ENCODE measurements at places on chromosomes 2 and 18. TPM values are rescaled to one million over a fixed set of nuclear protein-coding genes. Genes with fewer than 3 reads are reported as not detected.

The CXCR1 gene
- not detected for total RNA-seq

The KCNJ3 gene
- not detected for total RNA-seq

The VAMP5 gene
- 16.6 TPM for total RNA-seq

The CBLN2 gene
- total RNA-seq = not detected

The MROH2A gene
- not detected for total RNA-seq

The SERPINB4 gene
- total RNA-seq = 0.09 TPM

The MLPH gene
- 50.9 TPM for total RNA-seq

The DHRS9 gene
- total RNA-seq = 0.09 TPM

The TMEM163 gene
- total RNA-seq = not detected

The COBLL1 gene
- total RNA-seq = 26.9 TPM

The TTLL4 gene
- 12.7 TPM for total RNA-seq

The ASB3 gene
- total RNA-seq = 28.0 TPM
